ENCODE measurements at places on chromosomes 4 and X. TPM values are rescaled to one million over a fixed set of nuclear protein-coding genes. Genes with fewer than 3 reads are reported as not detected.

Gene PDE6B
- 2.5 TPM for total RNA-seq

Gene C4orf17
- total RNA-seq, result not detected

Gene TCEAL6
- total RNA-seq, result not detected

Gene PQBP1
- 51.2 TPM for total RNA-seq

Gene IL2RG
- 9.9 TPM for total RNA-seq

DNA sequence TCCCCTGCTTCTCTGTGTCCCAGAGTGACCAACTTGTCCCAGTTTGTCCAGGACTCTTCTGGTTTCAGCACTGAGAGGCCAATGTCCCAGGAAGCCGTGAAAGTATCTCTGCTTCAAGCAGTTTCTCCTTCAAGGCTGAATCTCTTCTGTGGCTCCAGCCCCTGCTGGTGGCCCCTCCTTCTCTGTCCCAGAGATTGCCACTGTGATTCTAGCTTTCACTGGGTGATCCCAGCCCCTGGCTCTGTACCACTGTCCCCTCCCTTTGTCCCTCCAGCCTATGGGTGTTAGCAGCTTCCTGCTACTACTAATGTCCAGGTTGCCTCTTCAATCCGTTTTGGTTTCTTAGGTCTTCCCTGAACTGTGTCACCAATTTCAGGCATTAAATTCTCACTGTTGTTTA, 70.5 kb downstream of the SOX3 start:
- no peak for DNase-seq

GRCh38 chrX:75911716-75912115, 126.7 kb upstream of the MAGEE2 start:
- DNase-seq, result no peak

- no peak for DNase-seq
Observed at GRCh38 chrX:9707306-9708033, 58.2 kb downstream of the GPR143 start.

- no peak for DNase-seq
Observed at GRCh38 chrX:42246814-42247213, 323.5 kb upstream of the CASK start.

GRCh38 chrX:129193357-129193756, 329.9 kb downstream of the SMARCA1 start:
- DNase-seq, result peak; percentile 77

DNA sequence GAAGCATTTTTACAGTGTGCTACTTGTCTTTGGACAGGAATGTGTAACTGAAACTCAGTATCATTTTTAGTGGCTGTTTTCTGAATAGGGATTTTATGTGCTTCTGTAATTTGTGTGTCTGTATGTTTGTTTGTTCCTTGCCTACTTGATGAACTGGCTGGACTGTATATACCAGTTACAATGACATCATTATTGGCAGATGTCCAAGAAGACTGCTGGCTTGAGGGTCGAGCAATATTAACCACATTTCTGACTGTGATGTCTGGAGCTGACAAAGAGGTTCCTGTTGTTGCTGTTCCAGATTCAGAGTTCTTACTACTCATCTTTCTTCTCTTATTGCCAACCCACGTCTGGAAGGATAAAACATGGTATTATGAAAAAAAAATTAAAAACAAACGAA, 33.0 kb downstream of the HDX start:
- no peak for DNase-seq

GRCh38 chr4:147793569-147794313, 61.9 kb downstream of the ARHGAP10 start:
- DNase-seq, result no peak

- DNase-seq, result no peak
Observed at GRCh38 chr4:123941306-123941705, 544.7 kb downstream of the SPRY1 start.
